ENCODE measurements at places on chromosomes 7 and 10. TPM values are rescaled to one million over a fixed set of nuclear protein-coding genes. Genes with fewer than 3 reads are reported as not detected.

DNA sequence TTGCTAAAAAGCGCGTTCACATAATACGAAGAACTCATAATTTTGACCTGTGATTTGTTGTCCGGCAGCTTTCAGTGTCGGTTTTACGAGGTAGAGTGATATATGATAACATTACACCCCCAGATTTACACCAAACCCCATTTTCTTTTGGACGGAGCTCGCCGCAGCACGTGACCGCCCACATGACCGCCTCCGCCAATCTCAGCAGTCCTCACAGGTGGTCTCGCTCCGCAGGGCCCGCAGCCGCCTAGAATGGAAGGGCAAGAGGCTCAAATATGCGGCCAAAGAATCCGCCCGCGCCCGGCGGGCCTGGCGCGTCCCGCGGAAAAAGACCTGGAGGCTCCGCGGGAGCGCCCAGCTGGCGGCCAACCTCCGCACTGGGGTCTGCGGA is at the start of gene HOXA7:
HOXA7 (minus strand) TSS at position 168 of the 391 bp plus-strand sequence; CDS start at position 38, 130 bp downstream.
- no peak for DNase-seq

- no peak for DNase-seq
Observed at GRCh38 chr10:125018576-125019143, 76.7 kb downstream of the ZRANB1 start.

PRF1 gene
- 15.7 TPM for total RNA-seq

DNA sequence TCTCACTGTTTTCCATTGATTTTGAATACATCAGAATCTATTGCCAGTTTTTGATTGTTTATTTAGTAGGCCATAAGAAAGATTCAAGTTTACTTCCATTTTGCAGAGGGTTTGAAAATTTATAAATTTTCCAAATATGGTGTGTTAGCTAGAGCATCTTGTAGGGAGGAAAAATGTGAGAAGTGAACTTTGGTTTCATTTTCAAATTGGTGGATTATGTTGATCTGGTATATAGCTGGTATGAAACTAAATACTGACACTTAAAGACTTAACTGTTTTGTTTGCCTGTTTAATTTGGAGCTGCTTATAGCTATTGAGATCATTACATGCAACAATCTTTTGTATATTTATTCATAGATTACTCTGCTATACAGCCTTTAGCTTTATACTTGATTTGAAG is 108.1 kb downstream of the ADAM22 start:
- no peak for DNase-seq

UCN3 gene
- not detected for total RNA-seq

DNA sequence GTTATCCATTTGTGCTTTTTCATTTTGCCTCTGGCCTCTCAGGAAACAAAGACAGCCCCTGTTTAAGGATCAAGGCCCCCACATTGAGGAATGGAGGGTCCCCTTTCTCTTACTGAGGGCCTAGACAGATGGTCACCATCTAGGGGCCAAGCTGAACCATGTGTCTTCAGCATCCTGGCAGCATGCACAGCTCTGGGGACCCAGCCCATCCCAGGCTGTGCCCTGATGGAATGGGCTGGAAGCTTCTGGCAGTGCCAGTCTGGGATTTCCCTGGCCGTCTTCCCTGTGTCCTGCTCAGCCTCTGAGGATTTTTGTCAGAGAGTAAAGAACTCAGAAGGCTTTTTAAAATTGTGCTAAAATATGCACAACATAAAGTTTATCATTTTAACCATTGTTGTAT is 116.8 kb downstream of the ITIH5 start:
- no peak for DNase-seq

DNA sequence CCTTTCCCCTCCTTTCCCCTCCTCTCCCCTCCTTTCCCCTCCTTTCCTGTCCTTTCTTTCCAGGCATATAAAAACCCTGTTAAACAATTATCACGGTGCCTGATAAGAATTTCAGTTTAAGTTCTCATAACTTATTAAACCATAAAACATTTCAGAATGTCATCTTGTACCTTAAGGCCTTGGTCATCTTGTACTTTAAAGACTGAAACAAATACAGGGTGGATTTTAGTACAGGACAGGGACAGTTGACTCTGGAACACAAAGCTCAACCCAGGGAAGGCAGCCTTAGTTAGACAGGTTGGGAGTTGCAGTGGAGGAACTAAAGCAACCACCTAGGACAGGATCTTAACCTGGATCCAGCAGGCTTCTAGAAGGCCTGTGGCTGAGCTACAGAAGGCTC is 1.2 kb downstream of the AGR3 start:
- DNase-seq = no peak

Data from activated T-cell treated with anti-CD3 and anti-CD28 coated beads, Interleukin-2, amount 50 U/mL, for 4 hours (primary cell).